ENCODE measurements at places on chromosomes 6 and 20.

DNA sequence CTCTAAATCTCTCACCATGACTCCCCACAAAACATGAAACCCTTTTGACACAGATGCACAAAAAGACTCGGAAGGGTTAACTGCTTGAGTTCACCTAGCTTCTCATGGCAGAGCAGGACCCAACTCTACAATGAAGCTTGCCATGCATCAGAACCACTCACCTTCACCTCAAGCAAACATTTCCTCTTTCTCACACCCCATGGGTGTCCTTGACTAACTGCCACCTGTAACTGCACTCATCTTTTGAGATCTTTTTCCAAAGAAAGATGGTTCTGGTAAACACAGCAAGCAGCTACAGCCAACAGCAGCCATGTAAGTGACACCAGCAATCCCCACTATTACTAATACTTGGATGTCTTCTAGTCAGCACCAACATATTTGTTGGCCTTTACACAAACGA, 76.5 kb downstream of the EFHC1 start:
- DNase-seq: no peak

DNA sequence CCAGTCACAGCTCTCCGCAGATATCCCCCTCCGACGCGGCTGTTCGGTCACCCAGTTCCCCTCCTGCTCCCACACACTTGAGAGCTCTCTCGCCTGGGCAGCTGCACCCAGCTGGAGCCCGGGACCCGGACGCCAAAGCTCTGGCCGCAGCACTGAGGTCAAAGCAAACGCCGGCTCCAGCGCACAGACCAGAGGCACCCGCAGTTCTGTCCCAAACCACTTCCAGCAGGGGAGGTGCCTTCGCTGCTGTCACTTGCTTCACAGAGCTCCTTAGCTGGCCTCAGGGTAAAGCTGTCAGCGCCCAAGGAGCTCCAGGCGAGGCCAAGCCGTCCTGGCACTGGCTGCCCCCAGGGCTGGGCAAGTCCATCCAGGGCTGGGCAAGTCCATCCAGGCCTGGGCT, 27.9 kb downstream of the SLC2A4RG start:
- DNase-seq: no peak

- DNase-seq: no peak
Measured at GRCh38 chr6:152474354-152474753, 162.8 kb downstream of the SYNE1 start.

DNA sequence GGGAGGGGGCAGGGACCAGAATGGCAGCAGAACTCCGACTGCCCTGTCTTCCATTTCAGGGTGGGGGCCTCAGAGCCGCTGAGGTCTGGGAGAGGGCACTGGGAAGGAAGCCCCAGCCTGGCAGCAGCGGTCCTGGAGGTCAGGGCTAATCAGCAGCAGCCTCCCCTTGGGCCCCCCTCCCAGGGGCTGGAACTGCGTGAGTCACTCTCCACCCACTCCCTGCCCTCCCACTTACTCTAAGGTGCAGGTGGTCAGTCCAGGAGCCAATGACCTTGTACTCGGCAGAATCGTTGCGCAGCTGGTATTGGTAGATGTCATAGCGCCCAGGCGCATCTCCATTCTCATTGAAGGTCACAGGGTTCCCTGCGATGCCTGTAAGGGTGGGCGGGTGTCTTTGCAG, 105.9 kb downstream of the GRM4 start:
- no peak for DNase-seq

GRCh38 chr20:58306421-58307261, 2.9 kb upstream of the RAB22A start:
- DNase-seq: peak; percentile 32

DNA sequence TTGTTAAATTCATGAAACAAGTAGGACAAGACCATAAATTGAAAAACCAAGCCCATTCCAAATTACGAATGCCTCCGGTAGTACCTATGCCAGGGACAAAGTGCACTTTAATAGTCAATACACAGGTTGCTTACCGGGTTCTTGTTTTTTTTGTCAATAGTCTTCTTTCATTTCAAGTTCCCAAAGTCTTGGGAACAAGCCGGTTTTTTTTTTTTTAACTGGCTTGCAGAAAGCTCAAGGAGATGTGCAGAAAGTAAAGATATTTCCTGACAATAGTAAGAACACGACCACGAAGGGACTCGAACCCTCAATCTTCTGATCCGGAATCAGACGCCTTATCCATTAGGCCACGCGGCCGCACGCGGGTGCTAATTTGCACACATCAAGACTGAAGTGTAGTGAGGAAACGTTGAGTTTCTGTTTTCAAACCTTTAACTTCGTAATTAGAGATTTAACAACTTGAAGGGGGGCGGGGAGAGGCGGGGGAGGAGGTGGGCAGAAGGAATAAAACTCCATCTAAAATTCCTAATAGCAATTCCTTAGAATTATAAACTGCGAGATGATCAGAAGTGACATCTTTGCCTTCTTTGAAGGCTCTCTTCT, 181.0 kb downstream of the TRIM27 start:
- no peak for DNase-seq

DNA sequence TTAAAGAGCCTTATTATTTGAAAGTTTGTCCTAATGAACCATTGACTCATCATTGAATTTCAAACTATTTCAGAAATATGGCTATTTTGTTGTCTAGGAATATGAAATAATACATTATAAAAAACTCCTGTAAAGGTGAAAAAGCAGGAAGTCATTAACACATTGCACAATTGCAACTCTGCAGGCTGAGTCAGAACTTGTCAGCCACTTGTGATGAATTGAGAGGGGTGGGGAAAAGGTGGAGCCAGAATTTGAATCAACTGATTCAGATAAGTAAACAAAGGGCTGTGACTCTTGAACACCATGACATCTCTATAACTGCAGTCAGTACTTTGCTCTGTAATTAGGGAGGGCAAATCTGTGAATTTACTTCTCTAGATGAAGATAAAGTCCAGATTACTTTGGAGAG, 6.0 kb downstream of the C6orf141 start:
- DNase-seq: no peak

DNA sequence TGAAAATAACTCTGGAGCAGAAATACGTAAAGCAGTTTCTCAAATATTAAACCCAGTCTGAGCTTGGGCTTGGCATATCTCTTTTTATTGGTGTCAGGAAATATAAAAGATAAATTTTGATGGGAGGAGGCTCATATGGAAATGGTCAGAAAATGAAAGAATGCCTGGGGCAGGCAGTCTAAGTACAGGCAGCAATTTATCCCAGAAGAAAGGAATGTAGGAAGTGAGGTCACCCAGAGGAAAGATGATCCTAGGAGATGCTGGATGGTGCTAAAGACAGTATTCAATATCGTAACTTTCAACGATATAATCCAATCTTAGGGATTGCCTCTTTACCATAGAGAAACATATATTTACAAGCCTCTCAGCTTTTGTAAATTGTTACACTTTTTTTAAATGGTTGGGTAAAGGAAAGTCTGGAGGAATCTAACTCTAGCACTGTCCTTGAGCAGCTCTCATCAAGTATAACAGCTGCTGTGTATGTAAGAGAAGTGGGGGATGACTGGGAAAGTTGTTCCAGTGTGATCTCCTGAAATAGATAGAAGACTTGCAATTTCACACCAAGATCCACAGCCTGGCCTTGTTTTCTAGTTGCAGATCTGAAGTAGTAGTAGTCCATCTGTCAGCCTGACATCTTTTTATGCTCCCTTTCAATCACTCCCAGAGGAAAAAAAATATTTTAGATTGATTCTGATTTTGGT, 256.9 kb upstream of the SASH1 start:
- DNase-seq: no peak

DNA sequence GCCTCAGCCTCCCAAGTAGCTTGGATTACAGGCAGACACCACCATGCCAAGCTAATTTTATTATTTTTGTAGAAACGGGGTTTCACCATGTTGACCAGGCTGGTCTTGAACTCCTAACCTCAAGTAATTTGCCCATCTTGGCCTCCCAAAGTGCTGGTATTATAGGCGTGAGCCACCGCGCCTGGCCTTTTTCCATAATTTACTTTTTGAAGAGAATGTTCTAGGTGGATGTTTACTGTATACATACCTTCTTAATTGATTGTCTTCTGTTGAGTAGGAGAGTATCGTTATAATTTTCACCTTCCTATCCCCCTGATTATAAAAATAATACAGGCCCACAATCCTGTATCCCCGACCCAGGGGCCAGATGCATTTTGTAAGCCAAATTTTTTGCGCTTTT, 174.4 kb downstream of the BCAS1 start:
- DNase-seq: no peak

GRCh38 chr6:26457264-26457805, 420 bp upstream of the BTN2A1 start:
- no peak for DNase-seq

GRCh38 chr6:85163156-85164080, 286.5 kb upstream of the NT5E start:
- no peak for DNase-seq

DNA sequence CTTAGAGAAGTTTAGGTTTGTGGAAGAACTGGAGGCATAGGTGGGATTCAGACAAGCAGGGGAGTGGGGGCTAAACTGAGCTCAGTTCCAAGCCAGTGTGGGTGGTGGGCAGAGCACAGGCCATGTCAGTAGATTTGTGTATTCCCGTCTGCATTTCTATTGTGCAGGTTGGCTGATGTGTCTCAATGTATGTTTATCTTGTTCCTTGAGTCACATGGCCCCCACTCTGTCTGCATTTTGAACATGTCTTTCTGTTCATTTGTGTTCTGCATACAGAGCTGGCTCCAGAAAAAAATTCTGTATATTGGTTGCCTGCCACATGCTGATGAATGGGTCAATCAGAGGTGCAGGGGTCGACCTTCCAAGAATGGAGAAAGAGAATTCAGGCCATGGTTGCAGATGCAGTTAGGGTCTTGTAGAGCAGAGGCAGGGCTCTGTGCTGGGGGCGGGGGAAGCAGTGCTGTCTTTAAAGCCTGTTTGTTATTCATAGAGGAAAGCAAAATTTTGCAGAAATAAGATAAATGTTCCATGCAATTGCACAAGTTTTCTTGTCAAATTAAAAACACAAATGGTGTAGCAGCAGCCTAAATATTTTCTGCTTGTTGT, 166.7 kb downstream of the CDH26 start:
- no peak for DNase-seq

GRCh38 chr6:102525336-102525735, 1131.8 kb downstream of the GRIK2 start:
- no peak for DNase-seq

DNA sequence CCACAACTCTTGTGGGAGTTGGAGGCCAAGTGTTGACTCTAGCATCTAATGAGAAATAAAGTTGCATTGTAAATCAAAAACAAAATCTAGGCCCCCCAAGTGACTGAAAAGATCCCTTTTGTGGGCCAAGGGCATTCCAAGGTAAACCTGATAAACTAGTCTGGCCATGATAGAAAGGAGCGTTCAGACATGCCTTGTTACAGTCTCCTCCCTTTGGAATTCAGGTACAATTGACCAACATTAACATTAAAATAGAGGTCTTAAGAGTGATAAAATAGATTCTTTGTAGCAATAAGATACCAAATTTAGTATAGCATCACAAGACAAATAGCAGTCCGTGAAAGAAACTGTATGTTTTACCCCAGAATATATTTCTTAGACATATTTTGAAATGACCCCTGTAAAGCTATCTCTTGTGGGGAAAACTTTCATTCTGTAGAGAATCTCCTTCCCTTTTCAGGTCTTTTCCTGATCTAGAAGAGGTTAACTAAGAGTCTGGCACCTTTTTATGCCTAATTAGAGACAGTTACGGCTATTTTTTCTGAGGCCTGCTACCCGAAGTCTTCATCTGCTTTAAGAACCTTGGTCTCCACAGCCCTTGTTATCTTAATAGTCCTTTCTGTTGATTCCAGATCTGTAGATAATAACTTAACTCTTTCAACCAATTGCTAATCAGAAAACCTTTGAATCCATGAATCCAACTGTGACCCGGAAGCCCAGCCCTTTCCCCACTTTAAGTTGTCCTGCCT, 495.4 kb upstream of the MMS22L start:
- DNase-seq: no peak

GRCh38 chr20:4855555-4855954, 133.8 kb downstream of the PRND start:
- no peak for DNase-seq

DNA sequence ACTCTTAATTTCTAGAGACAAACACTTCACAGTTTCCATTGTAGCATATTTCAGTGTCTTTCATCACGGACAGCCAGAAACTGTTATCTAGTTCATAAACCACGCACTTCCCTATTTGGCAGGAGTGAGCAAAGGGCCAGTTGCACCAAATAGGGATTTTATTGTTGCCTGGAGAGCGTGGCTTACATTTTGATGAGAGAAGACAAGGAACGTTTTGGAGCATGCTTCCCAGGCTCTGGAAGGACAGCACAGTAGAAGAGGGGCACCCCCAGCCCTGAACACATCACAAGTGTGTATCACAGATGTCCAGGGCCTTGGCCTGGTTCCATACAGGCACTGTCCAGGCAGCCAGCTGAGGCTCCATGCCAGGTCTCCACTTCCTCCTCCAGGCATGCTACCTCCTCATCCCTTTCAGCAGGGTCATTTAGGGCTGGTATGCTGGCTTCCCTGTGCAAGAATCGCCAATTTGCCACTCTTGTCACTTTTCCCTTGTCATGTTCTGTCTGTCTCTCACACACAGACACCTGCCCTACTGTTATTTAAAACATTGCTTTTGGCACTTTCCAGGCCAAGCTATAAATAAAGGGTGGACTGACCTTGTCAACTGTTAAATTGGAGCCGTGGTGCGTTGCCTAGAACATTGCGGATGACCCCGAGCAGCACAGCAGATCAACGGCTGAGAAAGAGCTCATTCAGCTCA, 235.0 kb upstream of the GMDS start:
- no peak for DNase-seq
